Hematopoietic multipotent progenitor cell treated with erythropoietin and hydrocortisone succinate and interleukin-3 and kit ligand, for 17 days (in vitro differentiated cells): ENCODE measurements at places on chromosomes 16 and 17.

DNA sequence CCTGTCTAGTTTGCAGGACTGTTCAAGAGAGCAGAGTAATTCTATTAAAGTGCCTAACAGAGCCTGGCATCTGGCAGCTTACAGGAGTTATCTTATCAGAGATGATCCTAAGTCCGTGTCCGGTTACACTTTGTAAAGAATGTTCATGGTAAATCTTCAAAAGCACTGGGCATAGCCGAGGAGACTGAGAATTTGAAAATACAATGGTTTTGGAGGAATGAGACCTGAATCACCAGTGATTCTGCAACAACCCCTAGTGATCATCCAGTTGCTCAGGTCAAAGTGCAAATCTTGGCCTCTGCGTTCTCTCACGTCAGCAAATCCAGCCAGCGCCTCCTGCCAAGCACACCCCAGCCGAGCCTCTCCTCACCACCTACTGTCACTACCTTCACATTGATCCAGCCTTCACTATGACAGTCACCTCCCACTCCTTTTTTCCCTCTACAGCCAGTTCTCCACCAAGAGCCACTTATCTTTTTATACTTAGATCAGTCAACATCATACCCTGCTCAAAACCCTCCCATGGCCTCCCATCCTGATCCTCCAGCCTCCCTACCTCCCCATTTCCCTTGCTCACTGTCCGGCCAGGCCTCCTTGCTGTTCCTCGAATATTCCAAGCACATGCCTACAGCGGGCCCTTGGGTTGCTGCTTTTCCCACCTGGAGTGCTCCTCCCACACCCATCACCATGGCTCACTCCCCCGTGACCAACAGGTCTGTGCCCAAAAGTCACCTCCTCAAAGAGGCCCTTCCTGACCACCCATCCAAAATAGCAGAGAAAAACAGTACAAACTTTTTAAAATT lies 57.4 kb upstream of the ERN1 start:
- no peak for DNase-seq

GRCh38 chr16:83343935-83344366 lies 463.8 kb upstream of the HSBP1 start:
- DNase-seq: no peak

DNA sequence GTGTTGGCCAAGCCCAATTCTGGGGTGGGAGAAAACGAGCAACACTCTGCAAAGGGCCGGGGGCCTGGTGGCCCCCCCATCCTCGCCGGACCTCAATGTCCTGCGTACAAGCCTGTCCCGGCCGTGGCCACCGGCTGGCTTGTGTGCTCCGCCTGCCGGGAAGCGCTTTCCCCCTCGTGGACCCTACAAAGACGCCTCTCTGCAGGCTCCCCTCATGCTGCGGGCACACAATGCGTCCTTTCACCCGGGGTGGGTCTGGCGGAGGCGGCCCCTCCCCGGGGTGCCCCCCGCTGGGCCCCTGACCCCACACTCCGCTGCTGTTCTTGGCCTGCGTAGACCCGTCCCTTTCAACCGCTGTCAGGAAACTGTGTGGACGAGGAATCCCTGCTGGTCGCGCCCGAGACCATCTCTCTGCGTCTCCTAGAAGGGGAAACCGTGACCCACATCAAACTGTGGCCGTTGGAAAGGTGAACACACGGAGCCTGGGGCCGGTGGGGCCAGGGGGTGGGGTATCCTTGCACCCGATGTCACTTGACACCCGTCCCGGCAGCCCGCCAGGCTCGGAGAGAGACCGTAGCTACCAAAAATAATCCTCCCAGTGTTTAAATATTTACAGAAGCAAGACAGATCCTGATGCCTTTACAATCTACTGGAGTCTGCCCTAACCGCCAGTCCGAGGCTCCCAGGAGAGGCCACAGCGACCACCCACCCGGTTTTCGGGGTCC lies 43.6 kb downstream of the TBC1D16 start:
- DNase-seq: no peak

DNA sequence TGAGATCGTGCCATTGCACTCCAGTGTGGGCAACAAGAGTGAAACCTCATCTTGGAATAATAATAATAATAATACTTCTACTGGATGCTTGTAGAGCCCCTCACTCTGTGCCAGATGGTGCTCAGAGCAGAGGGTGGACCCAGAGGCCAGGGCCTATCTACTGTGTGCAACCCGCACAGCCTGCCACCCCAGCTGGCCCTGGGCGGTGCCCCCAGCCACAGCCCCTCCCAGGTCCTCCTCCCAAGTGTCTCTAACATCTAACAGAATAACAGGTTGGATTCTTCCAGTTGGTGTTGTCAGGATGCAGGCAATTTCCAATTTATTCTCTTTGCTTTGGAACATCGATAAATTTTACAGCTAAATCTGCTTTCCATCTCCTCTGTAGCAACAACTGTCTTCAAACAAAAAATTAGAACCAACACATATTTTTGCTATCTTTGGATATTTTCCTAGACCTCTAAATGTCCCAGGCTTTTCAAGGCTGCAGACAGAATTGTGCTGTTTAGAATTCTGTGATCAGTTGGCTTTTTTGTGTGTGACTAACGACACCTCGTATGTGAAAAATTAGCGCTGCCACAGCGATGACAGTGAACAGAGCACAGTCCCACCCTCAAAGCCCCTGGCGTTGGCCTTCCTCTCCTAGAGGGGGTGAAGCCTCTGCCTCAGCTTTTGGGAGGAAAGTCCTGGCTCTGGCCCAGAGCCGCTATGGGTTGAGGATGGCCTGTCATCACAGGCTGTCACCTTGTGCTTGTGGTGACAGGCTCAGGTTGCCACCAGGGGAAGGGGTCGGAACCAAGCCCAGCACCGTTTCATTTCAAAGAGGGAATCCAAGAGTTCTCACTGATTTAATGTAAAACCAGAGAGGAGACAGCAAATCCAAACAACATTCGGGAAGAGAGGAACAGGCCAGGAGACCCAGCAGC lies 7.6 kb upstream of the EVPL start:
- DNase-seq: peak; percentile 83

DNA sequence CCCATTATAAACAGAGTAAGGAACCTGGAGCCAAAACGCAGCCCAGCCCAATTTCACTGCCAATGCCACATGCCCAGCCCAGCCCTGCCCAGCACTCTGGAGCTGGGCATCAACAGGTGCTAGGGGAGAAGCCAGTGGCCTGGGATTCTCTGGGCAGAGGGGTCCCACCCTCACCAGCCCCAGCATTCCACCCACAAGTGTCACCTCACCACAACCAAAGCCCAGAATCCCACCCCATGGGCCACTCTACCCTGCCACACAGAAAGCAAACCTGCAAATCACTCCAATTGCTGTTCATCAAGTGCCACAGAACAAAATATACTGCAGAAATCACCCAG lies 102.5 kb upstream of the CDH5 start:
- DNase-seq: no peak

- no peak for DNase-seq
Observed at GRCh38 chr17:61389670-61390478, 9.8 kb upstream of the TBX2 start.

- DNase-seq: no peak
Observed at GRCh38 chr16:8869212-8869987, 594 bp upstream of the CARHSP1 start.

- DNase-seq: no peak
Observed at GRCh38 chr17:9181640-9182039, 160.3 kb downstream of the NTN1 start.

GRCh38 chr17:74521701-74522201 lies 9.5 kb downstream of the CD300LB start:
- DNase-seq: no peak

DNA sequence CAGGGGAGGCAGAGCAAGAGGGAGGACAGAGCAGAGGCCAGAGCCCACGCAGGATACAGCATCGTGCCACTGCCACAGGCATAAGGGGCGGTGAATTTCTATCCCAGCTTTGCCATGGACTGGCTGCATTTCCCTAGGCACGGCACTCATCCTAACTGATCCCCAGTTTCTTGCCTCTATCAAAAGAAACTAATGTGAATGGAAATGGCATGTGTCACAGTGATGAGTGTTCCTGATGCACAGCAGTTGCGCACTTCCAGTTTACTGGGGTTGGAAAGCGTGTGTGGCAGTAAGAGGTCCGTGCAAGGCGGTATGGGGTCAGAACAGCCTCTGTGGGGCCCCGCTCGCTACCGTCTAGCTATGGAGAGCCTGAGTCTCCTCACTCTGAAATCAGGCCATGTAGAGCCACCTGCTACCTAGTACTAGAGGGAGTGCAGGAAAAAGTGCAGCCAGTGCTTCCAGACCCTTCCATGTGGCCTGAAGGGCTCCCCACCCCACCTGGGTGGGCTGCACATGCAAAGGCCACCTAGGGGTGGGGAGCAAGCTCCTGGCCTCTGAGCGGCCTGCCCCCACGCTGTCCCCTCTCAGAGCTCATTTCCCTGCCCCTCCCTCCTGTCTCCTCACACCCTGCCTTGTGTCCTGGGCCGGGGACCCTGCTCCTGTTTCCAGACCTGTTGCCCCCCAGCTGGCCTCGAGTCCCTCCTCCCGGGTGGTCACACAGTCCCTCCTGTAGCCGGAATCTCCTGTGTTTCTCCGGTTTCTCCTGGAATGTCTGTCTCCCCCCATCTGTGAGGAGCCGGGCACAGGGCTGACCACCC lies 5.0 kb upstream of the KCNJ18 start:
- no peak for DNase-seq

- DNase-seq: no peak
Observed at GRCh38 chr17:35218915-35219314, 24.0 kb upstream of the SLFN5 start.

- DNase-seq: no peak
Observed at GRCh38 chr17:77356690-77357201, 216.0 kb downstream of the SEC14L1 start.

- no peak for DNase-seq
Observed at GRCh38 chr16:14409563-14409962, 220.5 kb downstream of the PARN start.

GRCh38 chr16:57693550-57693949 lies 1.1 kb upstream of the DRC7 start:
- DNase-seq: no peak

GRCh38 chr17:50346313-50347116 lies 589 bp downstream of the XYLT2 start:
- DNase-seq: no peak

GRCh38 chr16:11450136-11450535 lies 104.9 kb downstream of the RMI2 start:
- DNase-seq: no peak

- peak; percentile 72 for DNase-seq
Observed at GRCh38 chr16:88993166-88993761, 16.3 kb upstream of the CBFA2T3 start.

GRCh38 chr16:80023865-80024264 lies 423.3 kb upstream of the MAF start:
- DNase-seq: no peak

DNA sequence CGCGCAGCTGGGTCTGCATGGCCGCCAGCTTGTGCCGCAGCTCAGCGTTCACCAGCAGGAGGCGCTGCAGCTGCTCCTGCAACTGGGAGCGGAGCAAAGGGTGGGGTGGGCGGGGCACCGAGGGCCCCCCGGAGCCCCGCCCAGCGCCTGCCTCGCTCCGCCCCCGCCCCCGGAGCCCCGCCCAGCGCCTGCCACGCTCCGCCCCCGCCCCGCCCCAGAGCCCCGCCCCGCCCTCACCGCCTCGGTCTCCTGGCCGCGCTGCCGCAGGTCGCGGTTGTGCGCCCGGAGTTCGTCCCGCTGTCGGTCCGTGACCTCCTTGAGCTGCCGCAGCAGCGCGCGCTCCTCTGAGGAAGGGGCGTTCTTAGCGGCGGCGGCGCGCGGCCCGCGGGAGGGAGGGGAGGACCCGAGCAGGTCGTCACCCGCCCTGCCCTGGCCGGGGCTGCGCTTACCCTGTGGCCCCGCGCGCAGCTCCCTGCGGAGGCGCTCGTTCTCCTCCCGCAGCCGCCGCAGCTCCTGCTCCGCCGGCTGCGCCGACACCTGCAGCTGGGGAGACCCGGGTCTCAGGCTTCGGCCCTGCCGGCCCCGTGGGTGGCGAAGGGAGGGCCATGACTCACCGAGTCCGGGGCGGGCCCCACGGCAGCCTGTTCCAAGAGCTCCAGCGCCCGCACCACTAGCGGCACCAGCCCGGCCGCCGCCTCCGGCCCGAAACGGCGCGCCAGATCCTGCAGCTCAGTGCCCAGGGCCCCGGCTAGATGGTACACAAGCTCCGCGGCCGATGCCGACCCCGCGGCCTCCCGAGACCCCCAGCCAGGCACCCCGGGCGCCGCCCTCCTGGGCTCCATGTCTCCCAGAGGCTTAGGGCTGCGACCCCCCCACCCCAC lies 463 bp downstream of the RILP start:
- peak; percentile 98 for DNase-seq

GRCh38 chr16:2865651-2866050 lies 7.7 kb upstream of the PRSS22 start:
- no peak for DNase-seq

DNA sequence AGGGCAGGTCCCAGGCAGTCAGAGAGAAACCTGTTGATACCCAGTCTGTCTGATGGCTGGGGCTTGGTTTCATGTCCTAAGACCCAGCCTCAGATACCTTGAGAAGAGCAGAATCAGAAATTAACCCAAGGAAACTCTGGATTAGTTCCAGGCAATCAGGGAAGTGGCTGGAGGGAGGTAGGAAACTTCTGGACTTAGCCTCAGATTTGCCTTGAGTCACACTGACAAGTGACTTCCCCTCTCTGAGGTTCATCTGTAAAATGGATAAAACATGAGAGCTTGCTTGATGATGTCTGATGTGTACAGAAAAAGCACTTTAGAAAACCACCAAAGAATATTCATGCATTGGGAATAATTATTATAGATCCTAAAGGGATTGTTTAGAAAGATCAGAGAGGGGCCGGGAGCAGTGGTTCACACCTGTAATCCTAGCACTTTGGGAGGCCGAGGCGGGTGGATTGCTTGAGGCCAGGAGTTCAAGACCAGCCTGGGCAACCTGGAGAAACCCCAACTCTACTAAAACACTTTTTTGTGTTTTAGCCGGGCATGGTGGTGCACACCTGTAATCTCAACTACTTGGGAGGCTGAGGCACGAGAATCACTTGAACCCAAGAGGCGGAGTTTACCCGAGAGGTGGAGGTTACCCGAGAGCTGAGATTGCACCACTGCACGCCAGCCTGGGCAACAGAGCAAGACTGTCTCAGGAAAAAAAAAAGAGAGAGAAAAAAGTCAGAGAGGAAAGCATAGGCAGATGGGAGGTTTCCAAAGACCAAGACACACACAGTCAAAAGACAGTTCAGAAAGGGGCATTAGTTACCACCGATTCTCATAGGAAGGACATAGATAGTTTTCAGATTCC lies 3.8 kb downstream of the CIITA start:
- DNase-seq: no peak

GRCh38 chr16:86772671-86773353 lies 194.5 kb downstream of the FOXL1 start:
- DNase-seq: no peak

DNA sequence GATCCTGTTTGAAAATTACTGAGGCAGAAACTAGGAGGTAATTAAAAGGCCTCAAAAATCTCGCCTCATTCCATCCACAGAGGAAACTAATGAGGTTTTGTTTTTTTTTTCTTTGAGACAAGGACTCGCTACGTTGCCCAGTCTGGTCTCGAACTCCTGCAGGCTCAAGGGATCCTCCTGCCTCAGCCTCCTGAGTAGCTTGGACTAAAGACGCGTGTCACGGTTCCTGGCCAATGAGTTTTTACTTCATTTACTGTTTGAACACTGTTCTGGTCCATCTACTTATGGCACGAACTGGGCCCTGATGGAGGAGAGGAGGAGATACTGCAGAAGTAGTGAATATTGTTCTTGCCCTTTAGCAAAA lies 600 bp upstream of the BLTP2 start:
- DNase-seq: no peak

GRCh38 chr17:77763575-77763974 lies 194.9 kb upstream of the TNRC6C start:
- DNase-seq: no peak
